Stimulated activated CD8-positive, alpha-beta memory T cell treated with anti-CD3 and anti-CD28 coated beads, Interleukin-4, amount 100 ng/mL, for 48 hours (primary cell): ENCODE measurements at places on chromosomes 7 and 10.

DNA sequence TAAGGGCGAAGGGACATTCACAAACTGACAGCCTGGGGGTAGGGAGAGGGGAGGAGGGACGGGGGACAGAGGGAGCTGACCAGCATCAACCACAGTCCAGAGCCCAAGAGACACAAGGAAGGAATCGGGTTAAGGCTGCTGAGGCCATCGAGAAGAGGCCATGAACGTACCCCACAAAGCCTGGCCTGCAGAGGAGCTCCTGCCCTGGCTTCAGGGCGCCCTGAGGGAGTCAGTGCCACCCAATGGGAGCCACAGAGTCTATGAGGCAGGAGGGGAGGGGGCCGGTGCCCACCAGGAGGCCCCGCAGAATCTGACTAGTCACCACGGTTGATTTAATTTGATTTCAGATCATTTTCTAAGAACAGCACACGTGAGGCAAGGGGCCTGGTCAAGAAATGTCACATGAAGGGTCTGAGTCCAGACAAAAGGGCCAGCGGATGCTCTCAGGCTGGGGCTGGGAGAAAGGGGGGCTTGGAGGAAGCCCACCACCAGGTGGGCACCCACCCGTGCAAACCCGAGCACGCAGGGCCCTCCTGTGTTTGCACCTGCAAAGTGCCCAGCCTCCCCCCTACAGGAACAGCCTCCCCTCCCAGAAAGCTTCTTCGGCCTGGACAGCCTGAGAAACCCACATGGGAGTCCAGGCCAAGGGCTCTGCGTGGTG is 40.4 kb downstream of the CAMK2B start:
- DNase-seq: no peak

GRCh38 chr10:93149761-93150160 is 76.1 kb downstream of the CYP26A1 start:
- DNase-seq: no peak

- DNase-seq: no peak
Measured at GRCh38 chr10:12063483-12063818, 5.3 kb upstream of the DHTKD1 start.

GRCh38 chr10:2631557-2632205 is 435.7 kb upstream of the PFKP start:
- DNase-seq: no peak

GRCh38 chr7:107661081-107661864 is 645 bp downstream of the SLC26A4 start:
- peak; percentile 67 for DNase-seq

- no peak for DNase-seq
Measured at GRCh38 chr7:44222776-44223261, 22.0 kb downstream of the YKT6 start.

DNA sequence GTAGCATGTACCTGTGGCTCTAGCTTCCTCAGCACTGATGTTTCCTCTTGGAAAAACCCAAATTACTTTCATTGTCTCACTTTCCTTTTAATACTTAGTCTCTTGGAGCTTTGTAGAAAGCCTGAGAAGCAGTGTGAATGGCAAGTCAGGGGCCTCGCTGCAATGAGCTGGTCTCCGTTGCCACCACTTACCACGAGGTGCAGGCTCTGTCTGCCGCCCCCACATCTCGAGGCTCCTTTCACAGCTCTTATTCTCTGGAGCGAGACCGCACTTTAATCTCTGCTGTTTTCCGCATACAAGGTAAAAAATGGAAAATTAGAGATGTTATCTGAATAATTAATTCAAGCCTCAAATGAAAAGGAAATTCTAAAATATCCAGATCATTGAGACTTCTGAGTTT is 186.2 kb downstream of the HECW1 start:
- no peak for DNase-seq

DNA sequence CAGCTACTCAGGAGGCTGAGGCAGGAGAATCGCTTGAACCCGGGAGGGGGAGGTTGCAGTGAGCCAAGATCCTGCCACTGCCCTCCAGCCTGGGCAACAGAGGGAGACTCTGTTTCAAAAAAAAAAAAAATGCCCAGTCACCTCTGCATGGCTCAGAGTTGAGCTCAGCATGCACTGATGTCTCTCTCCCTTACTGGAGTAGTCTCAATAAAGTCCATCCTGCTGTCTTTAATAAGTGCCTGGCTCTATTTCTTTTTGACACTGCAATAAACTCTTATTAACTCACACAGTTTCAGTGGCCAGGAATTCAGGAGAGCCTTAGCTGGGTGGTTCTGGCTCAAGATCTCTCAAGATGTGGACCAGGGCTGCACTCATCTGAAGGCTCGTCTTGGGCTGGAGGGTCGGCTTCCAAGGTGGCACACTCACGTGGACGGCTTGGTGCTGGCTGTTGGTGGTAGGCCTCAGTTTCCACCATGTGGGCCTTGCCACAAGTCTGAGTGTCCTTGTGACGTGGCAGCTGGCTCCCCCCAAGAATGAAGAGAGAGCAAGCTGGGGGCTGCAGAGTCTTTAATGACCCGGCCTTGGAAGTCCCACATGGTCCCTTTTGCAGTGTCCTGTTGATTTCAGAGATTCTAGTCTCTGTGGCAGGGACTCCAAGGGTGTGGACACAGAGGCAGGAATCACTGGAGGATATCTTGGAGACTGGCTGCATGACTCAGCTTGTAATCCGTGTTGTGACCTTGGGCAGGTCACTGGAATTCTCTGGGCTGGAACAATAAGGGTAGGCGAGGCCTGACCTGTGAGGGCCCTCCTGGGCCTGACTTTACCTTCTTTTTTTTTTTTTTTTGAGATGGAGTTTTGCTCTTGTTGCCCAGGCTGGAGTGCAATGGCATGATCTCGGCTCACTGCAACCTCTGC is 85.9 kb upstream of the KMT2C start:
- no peak for DNase-seq

- DNase-seq: no peak
Measured at GRCh38 chr10:33258967-33259366, 75.5 kb downstream of the NRP1 start.

- no peak for DNase-seq
Measured at GRCh38 chr10:121831777-121832176, 96.1 kb downstream of the ATE1 start.

DNA sequence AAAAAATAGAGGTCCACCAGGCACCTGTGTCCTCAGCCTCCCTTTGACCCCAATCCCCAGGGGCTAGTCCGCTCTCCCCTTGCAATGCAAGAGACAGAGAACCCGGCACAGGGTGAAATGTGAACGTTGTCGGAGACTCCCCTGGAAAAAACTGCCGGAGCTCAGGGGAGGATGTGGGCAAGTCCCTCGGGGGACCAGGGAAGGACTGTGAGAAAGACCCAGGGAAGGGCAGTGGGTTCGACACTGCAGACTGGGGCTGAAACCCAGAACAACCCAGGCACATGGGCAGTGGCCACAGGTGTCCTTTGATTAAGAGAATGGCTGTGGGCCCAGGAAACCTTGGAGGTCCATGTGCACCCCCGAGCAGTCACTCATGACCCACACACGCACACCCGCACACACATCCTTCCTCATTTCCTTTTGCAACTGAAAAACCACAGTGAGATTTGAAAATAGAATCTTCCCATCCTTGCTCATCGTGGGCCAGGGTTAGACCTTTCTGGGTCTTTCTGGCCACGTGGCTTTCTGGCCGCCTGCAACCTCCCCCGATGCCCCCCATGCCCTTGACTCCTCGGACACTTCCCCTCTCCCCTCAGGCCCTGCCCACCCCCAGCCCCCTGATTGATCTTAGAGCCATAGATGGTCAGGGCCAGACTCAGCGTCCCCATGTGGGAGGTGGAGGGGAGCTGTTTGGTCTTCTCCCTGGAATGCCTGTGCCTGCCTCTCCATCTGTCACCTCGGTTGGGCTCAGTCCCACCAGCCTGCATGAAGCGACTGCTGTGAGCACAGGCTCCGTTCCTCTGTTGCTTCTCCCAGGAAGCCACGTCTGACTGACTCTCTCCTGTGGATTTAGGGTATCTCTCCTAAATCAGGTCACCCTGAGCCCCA is 7.9 kb downstream of the LAT2 start:
- no peak for DNase-seq

GRCh38 chr10:72331575-72332422 is 22.9 kb downstream of the DNAJB12 start:
- peak; percentile 96 for DNase-seq

GRCh38 chr10:7605565-7606295 is 61.0 kb downstream of the ITIH5 start:
- no peak for DNase-seq

DNA sequence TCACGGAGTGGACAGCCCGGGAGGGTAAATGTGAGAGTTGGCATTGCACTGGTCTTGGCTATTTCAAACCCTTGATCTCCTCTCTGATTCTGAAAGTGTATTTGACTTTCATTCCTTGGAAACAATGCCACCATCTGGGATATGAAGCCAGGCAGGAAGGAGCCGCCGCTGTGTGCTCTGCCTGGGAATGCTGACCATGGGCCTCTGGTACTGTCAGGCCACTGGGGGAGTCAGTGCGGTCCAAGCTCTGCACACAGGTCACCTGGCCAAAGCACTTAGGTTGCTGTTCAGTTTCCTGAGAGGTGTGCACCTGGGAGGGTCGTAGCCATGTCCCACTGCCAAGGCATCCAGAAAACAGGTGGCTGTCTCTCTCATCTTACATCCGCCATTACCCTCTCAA is 68.5 kb upstream of the SHH start:
- DNase-seq: no peak

DNA sequence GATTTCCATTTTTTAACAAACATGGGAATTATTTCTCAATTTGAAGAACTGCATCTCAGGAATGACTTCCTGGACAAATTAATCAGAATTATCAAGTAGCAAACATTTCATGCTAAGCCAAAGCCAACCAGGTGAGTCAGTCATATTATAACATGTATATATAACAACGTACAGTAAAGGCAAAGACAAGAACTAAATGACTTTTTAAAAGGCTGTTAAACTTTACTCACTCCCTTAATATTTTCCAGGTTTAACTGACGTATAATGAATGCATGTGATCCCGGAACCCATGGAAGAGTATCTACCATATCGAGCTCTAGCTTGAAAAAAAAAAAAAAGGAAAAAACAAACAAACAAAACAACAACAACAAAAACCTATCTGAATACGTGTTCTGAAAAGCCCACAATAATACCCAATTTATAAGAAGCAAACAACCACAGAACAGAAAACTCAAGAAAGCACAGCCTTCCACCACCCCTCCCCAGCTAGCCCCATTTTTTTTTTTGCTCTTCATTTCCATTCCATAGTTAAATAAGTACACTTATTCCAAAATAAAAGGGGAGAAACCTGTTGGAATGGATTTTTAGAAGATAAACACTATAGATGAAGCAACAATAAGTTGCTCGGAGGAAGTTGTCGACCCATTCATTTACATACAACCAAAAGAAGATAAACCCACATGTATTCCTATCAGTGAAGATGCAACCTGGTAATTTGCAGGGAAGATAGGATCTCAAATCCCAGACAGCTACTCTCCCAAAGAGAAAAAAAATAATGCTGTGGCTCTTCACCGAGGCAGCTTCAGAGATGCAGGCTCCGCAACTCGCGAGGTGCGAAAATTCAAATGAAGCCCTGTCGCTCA is 537 bp downstream of the NAPEPLD start:
- no peak for DNase-seq

DNA sequence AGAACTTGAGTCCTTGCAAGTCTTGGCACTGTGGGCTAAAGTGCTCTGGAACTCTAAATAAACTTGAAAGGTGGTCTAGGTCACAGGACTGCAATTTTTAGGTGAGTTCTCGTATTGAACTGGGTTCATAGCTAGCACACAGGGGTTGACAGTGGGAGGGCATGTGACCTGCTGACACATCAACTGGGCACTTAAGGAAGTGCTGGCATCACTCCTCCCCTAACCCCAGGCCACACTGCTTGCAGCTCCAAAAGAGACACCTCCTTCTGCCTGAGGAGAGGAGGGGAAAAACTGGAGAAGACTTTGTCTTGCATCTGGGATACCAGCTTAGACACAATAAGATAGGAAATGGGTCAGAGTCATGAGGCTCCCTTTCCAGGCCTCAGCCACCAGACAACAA is 38.0 kb upstream of the AASS start:
- DNase-seq: no peak

- DNase-seq: no peak
Measured at GRCh38 chr7:1912593-1913465, 242.8 kb downstream of the ELFN1 start.

GRCh38 chr7:79452495-79453265 is 787 bp downstream of the MAGI2 start:
- DNase-seq: no peak

- no peak for DNase-seq
Measured at GRCh38 chr7:8151161-8151725, 110.7 kb downstream of the ICA1 start.

GRCh38 chr10:557792-558328 is 131.6 kb downstream of the DIP2C start:
- DNase-seq: no peak

- DNase-seq: no peak
Measured at GRCh38 chr10:75040576-75040975, 70.9 kb upstream of the SAMD8 start.

- DNase-seq: no peak
Measured at GRCh38 chr7:95951531-95951930, 179.2 kb downstream of the DYNC1I1 start.

GRCh38 chr10:78301481-78301880 is 267.8 kb downstream of the RPS24 start:
- peak; percentile 20 for DNase-seq
